CD4-positive, alpha-beta T cell treated with Interleukin-10 for 1 hour (primary cell): ENCODE measurements at places on chromosomes 13 and 19.

GRCh38 chr13:38409771-38410170, 60.1 kb downstream of the UFM1 start:
- DNase-seq, result no peak

GRCh38 chr19:54229146-54229545, 6.3 kb upstream of the LILRB3 start:
- DNase-seq, result no peak

GRCh38 chr13:60351855-60352615, 45.0 kb upstream of the TDRD3 start:
- no peak for DNase-seq

DNA sequence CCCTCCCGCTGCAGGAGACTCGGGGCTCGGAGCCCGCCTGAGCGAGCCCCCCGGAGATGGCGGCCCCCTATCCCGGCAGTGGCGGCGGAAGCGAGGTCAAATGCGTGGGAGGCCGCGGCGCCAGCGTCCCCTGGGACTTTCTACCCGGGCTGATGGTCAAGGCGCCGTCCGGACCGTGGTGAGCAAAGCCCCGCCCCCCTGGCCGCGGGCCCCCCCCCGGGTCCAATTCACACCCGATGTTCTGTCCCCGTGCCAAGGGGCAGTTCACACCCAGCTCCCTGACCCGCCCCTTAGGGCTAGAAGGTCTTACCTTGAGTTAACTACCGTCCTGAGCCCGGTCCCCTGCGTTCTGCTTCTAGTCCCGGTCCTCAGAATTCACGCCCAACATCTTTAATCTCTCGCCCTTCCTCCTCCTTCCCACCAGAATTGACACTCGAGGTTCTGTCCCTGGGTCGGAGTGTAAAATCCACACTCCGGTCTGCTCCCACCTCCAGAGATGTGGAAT, 1.4 kb downstream of the NPAS1 start:
- DNase-seq, result no peak
